ENCODE measurements at places on chromosomes 2 and 18.
A peak's percentile ranks its signal among the peaks of the same experiment; 100 is the strongest.

DNA sequence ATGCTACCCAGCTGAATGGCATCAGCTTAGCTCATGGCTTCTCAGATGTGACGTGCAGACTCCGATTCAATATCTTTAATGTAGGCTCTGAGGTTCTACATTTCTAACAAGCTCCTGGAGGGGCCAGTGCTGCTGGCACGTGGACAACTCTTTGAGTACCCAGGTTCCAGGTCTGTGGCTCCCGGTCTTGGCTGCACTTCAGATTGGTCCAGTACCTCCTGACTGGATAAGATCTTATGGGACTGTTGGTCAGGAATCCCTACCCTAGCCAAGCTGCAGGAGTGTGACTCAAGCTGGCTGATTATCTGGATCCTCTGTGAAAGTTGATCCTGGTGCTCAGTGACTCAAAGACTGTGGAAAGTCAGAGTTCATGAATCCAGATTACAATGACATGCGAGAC is 222.1 kb downstream of the ANKRD30B start:
- no peak for DNase-seq

- DNase-seq: no peak
Measured at GRCh38 chr2:182667315-182667695, 48.8 kb upstream of the DNAJC10 start.

- DNase-seq: no peak
Measured at GRCh38 chr18:78822171-78822948, 157.3 kb upstream of the SALL3 start.

DNA sequence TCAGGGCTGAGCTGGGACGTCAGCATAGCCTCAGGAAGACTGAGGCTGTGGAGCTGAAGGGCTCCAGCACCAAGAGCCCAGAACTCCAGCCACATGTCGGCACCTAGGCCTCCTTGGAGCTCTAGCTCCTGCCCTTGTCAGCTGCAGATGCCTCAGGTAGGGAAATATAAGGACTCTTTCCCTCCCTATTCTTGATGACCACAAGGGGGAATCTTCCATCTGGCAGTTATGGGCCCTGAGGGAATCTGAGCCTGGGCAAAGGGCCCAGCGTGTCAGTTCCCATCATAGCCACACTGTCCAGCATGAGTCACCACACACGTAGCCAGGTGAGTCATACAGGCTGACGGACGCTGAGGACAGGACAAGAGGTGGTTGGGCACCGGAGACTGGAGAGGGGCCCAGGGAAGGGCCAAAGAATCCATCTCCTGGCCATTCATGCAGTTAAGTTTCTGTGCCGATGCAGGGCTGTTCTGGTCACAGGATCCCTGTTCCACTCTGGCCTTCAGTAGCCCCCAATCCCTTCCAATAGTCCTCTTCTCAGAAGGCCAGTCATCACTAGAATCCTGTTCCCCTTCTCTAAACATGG is 1.8 kb downstream of the MPV17 start:
- no peak for DNase-seq

- no peak for DNase-seq
Measured at GRCh38 chr18:69996951-69997798, 49.5 kb upstream of the CD226 start.

DNA sequence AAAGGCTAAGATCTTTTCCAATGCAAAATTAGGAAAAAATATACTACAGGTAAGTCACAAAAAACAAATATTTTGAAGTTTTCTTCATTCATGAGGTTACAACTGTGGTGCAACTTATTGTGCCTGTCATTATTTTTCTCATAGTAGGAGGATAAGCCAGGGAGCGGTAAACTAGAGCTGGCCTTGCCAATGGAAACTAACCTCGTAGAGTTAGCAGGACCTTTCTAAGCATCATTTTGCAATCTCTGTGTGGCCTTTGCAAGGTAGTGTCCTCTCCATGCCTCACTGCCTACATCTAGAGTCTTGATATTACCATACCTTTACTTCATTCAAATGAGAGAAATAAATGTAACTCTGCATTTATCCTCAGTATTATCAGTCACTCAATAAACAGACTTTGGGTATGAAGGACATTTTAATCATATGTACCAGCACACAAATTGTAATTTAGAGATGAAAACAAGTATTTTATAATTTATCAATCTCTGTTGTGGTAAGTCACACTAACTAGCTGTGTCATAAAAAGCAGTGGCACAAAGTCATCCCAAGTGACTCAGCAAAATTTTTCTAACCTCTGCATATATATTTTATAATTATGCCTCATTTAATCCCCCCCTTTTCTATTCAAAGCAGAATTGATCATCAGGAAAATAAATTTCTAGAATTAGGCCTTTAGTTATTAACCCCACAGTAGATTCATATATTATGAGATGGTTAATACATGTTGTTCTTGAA is 47.0 kb downstream of the LANCL1 start:
- no peak for DNase-seq

GRCh38 chr2:186868344-186868743 is 19.4 kb upstream of the ZSWIM2 start:
- no peak for DNase-seq

- no peak for DNase-seq
Measured at GRCh38 chr2:121479882-121480522, 50.7 kb upstream of the RNU4ATAC start.

DNA sequence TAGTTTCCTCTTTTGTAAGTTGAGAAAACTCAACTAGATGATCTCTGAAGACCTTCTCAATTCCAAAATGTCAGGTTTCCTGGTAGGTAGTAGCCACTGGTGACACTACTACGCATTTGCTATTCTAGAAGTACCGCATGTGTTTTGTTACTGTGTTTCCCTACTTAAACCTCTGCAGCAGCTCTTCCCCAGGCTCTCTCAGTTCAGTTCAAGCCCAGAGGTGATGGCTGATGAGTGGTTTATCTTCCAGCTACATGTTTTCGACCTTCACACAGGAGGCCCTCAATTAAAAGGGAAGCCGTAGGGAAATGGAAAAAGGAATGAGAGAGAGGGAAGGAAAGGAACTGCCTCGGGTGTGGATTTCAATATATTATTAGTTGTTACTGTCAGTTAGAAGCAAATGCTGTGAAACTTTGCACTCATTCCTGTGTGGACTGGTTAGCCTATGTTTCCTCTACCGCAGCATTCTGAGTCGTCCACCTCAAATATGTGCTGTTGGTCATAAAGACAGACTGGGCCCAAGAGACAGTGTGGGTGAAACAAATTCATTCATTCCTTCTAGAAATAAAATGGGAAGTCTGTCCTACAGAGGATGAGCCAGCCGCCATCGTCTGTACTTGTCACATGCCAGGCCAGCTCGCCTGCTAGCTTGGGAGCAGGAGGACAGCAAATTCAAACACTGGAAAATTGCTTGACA is 455.2 kb upstream of the RAB12 start:
- DNase-seq: no peak

- no peak for DNase-seq
Measured at GRCh38 chr18:3214855-3215637, 4.7 kb downstream of the MYOM1 start.

DNA sequence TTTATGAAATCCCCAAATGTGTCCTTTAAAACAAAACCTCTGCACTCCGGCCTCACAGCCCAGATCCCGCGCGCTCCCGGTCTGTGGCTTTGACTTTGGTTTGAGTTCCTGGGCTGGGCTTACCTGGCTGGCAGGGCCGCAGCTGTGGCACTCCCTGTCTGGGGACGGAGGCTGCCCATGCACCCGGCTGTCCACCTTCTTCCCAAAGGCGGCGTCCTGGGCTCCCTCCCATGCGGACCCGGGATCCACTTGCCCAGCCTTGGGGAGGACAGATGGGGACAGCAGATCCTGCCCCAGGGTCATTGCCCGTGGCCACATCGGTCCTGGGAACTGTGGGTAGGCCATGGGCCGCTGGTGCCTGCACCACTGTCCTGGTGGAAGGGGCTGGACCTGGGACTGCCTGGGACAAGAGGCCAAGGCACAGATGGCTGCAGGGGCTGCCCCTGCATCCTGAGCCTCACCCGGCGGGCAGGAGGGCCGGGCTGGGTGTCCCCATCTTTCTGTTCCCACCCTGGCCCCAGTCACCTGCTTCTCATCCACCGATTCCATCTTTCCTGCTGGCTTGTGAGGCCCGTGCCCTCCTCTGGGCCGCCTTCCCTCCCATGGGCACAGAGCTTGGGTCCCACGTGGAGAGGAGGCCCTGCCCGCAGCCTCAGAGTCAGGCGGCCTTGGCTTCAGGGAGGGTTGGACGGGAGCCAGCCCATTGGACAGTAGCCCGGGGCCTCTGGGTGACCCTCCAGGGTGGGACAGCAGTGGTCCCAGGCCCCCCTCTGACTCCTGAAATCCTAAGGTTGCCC is 27.7 kb downstream of the NFATC1 start:
- no peak for DNase-seq

- no peak for DNase-seq
Measured at GRCh38 chr18:59358414-59358711, 702 bp downstream of the LMAN1 start.

GRCh38 chr2:21263622-21264021 is 139.9 kb downstream of the TDRD15 start:
- peak; percentile 49 for DNase-seq

DNA sequence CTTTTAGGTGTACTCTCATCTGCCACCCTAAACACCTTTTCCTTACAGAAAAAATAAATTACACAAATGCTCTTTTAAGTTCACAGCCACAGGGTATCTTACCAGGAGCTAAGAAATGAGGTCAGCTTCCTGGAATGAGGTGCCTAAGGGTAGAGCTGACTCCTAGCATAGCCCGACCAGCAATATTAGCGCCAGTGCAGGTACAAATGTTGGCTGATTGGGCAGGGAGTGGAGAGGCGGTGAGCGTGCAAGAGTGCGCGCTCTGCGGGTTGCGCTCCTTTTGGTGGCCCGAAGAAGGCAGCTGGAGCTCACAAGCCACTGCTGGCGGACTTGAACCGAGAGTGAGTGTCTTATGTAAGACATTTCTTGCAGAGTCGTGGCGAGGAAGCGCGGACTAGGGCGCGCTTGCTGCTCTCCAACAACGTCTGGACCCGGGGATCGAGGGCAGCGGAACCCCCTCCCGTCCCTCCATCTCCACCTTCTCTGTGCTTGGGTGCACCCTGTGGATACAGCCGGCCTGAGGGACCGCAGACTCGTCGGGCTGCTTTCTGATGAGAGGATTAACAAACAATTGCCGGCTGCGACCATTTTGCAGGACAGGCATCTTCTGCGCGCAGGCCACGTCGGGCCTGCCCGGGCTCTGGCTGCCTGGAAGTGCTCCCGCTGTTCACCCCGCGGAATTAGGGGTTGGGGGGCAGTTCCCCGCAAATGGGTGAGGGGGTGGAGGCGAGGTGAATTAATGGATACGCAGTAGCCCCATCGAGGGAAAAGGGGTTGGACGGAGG is 17.3 kb downstream of the BOLA3 start:
- DNase-seq: no peak

GRCh38 chr18:50707855-50708469 is 111.9 kb downstream of the MRO start:
- DNase-seq: no peak

- no peak for DNase-seq
Measured at GRCh38 chr2:64383881-64384280, 70.1 kb upstream of the LGALSL start.

GRCh38 chr2:217987391-217987790 is 15.4 kb downstream of the TNS1 start:
- DNase-seq: no peak

GRCh38 chr2:28377195-28377816 is 15.4 kb upstream of the FOSL2 start:
- DNase-seq: no peak

DNA sequence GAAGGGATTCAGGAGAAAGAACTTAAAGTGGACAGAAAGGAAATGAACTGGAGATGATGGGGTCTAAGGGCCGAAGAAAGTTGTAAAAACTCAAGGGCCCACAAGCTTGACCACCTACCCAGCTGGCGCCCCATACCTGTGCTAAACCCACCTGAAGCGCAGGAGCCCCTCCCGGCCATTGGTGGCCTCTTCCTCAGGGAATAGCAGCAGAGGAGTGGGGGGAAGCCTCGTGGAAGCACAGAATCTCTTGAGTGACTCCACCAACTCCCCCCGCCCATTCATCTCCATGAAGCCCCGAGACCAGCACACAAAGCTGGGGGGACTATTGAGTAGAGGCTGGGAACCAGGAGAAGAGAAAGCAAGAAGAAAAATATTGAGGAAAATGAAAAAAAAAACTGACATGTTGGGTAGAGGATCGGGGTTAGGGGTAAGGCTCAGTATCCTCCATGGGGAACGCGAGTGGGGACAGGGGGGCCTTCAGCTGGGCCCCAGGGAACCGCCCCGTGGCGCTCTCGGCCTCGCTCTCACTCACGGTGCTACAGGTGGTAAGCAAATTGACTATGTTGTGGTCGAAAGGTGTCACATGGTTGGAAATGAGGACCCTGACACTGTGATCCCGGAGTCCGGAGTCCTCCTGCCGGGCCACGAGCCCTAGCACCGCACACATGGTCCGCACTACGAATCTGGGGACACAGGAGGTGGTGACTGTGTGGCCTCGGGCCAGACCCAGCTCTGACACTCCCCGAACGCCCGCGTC is 728 bp downstream of the AUP1 start:
- DNase-seq: no peak

- no peak for DNase-seq
Measured at GRCh38 chr2:3443506-3444084, 64.1 kb downstream of the TRAPPC12 start.

GRCh38 chr18:44066541-44066940 is 614.1 kb upstream of the SETBP1 start:
- DNase-seq: no peak

DNA sequence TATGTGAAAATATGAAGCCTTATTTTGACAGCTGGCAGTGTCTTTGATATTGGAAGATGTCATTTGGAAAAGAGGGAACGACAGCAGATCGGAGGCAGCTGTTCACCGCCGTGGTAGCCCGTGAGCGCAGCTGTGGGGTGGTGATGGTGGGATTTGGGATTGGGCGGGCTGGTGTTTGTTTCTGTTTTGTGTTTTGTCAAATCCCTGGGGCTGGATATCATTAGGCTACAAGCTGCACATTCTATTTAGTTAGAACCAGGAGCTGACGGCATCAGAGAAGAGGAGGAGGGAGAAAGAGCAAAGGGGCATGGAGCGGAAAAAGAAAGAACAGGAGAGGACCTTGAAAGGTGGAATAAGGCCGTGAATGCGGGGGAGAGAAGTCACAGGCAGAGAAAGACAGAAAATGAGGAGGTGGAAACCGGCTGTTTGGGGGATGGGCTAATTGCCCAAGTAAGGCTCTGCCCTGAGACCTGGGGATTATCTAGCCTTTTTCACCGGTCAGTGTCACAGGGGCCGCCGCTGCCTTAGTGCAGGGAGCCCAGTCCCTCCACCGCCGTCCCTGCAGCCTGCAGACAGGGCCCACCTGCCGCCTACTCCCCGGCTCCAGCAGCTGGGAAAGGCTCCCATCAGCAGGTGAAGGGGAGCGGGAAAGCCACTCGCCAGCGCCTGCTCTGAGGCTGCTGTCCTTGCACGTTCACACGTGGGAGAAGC is 88.0 kb downstream of the ZCCHC2 start:
- DNase-seq: no peak

DNA sequence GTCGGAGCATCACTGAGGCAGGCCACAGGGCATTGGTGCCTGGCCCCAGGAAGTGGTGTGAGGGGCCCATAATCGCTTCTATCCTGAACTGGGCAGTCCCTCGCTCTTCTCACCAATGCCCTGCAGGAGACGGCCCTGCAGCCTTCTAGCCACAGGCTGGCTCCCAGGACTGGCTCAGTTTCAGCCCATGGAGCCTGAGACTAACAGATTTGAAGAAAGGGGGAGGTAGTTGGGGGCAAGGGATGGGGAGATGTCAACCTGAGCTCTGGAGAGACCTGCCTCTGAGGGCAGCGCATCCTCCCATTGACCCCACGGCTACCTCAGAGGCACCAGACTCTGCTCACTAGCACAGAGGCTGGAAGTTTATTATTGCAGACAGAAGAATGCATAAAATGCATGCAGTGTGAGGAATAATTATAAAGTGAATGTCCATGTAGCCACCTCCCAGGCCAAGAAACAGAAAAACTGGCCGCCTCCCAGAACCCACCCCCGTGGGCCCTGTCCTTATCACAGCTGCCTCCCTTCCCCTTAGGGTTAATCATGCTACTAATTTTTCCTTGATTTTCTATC is 1.4 kb downstream of the TOGARAM2 start:
- no peak for DNase-seq
